Hematopoietic multipotent progenitor cell treated with erythropoietin and hydrocortisone succinate and interleukin-3 and kit ligand, for 15 days (in vitro differentiated cells): ENCODE measurements at places on chromosomes 11 and 22.

- no peak for DNase-seq
Measured at GRCh38 chr11:27031754-27032153, 8.9 kb upstream of the BBOX1 start.

DNA sequence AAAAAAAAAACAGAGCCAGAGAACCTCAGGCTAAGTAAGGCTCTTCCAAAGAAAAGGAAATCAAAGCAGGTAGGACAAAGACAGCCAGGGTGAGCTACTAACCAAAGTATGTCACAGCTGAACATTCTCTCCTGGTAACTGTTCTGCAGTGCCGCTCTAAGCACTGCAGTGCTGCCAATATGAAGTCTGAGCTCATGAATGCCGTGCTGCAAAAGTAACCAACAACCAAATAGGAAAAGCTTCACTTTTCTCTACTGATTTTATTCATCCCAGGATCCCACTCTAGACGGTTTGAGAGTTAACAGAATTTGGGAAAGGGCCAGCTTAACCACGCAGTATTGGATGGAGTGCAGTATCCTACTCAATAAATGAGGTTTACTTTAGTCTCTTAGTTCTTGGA lies 3.5 kb downstream of the SIK3 start:
- DNase-seq, result peak; percentile 6

GRCh38 chr22:28815729-28816128 lies 15.4 kb upstream of the XBP1 start:
- no peak for DNase-seq

DNA sequence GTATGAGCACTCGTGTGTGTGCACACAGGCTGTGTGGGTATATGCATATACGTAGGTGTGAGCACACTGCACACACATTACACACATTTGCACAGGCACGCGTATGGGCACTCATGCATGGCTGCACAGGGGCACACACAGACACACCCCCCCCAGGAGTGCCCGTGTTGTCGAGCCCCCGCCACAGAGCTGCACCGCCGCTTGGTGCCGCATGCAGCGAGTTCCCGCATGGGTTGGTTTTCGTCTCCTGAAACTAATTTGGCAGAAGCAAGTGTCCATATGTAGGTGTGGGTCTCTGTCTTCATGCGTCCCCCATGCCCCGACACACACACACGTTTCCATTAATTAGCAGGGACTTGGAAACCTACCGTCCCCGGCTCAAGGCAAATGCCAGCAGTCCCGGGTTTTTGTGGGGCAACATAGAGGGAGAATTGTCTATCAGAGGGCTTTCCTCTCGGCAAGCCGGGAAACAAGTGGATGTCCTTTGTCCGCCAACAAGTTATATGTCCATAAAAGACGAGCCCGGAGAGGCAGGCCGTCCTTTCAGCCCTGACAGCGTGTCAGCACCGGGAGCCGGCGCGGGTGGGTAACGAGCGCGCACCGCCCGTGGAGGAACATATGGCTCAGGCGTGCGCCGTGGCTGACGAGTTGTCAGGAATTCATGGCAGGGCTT lies 1291.7 kb downstream of the BRD1 start:
- no peak for DNase-seq

GRCh38 chr11:87339416-87339815 lies 301.7 kb downstream of the TMEM135 start:
- no peak for DNase-seq

DNA sequence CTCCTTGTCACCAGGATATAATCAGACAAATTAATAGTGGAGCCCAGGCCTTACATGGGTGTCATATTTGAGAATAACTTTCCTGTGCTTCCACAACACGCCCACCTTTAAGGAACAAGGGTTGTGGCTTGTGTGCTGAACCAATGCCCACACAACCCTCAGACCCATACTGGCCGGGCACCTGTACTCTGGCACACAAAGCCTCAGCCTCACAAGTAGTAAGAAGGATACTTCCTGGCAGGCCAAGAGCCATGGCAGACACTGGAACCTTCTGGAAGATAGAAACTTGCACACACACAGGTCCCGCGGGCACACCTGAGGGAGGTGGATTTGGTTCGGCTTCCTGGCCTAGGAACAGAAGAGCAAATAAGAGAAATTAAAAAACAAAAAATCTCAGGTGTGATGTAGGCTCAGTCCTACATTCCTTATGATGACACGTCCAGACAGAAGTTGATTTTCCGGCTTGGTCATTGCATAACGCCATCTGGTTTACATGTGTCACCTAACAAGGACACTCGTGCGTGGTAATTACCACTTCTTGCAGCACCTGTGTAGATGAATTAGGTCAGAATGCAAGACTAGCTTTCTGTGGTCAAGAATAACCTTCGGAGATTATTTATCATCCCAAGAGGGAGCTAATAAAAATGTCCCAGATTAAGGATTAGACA lies 5.8 kb upstream of the BRD1 start:
- DNase-seq, result no peak

GRCh38 chr11:17721242-17721999 lies 2.0 kb downstream of the MYOD1 start:
- no peak for DNase-seq

- DNase-seq, result no peak
Measured at GRCh38 chr11:131522851-131523250, 152.4 kb downstream of the NTM start.

DNA sequence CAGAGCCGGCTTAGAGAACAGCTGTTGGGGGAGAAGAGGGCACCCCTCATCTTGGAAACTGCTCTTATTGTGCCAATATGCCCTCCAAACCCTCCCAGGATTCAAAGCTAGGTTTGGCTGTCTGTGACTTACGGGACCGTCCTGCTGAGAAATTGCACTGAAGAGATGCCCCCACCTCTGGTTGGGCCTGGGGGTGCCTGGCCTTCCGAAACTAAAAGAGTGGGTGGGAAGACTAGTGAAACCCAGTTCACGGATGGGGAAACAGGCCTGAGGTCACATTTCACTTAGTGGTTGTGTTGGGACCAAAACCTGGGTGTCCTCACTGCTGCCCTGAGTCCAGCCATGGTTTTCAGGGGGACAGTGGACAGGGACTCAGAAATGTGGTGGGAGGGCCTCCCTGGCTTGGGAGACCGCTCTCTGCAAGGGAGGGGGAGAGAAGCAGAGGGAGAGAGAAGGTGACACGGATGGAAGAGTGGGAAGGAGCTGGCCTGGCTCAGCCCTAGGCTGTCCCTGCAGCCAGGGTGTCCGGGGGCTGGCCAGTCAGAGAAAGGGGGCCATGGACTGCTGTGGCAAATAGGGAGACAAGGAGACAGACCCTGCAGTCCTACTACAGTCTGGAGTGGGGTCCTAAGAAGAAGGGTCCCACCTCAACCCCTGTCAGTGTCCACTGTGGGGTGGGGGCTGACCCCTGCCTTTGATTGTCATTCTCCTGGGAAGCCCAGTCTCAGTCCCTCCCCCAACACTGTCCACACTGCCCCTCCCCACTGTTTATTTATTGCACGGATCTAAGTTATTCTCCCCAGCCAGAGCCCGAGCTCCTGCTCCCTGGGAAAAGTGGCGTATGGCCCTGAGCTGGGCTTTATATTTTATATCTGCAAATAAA lies 13.6 kb downstream of the MAFF start:
- no peak for DNase-seq

GRCh38 chr11:95556011-95556341 lies 233.6 kb downstream of the FAM76B start:
- DNase-seq, result no peak

GRCh38 chr11:120028897-120029258 lies 109.0 kb downstream of the TRIM29 start:
- no peak for DNase-seq

- no peak for DNase-seq
Measured at GRCh38 chr11:63448646-63449045, 42.3 kb downstream of the PLAAT5 start.

DNA sequence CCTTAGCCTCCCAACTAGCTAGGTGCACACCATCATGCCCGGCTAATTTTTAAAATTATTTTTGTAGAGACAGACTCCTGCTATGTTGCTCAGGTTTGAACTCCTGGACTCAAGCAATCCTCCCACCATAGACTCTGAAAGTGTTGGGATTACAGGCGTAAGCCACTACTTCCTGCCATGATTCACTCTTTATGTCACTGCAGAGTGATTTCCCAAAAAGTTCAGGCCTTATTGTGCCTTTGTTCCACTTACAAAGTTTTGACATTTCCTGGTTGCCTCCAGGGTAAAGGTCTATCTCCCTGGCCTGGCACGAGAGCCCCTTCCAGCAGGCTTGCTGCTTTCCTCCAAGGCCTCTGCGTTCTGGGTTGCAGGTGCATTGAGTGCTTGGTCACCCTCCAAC lies 44.6 kb upstream of the RIC3 start:
- no peak for DNase-seq

GRCh38 chr11:117907276-117908108 lies 21.7 kb downstream of the TMPRSS13 start:
- DNase-seq, result peak; percentile 90

DNA sequence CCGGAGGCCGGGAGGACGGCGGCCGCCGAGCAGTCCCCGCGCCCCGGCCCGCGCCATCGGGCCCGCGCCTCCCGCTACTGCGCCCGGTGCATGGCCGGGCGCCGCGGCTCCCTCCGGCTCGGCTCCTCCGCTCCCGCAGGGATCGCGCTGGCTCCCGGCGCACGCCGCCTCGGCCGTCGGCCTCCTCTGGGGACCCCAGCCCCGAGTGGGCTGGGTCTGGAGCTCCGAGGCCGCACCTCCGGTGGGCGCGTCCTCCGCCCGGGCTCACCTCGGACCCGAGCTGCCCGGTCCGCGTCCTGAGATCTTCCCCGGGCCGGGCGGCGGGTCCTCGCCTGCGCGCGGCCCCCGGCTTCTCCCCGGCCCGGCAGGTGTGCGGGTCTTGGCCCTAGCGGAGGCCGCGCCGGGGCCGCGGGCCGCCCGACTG lies 251 bp downstream of the SHISA8 start:
- DNase-seq, result no peak

DNA sequence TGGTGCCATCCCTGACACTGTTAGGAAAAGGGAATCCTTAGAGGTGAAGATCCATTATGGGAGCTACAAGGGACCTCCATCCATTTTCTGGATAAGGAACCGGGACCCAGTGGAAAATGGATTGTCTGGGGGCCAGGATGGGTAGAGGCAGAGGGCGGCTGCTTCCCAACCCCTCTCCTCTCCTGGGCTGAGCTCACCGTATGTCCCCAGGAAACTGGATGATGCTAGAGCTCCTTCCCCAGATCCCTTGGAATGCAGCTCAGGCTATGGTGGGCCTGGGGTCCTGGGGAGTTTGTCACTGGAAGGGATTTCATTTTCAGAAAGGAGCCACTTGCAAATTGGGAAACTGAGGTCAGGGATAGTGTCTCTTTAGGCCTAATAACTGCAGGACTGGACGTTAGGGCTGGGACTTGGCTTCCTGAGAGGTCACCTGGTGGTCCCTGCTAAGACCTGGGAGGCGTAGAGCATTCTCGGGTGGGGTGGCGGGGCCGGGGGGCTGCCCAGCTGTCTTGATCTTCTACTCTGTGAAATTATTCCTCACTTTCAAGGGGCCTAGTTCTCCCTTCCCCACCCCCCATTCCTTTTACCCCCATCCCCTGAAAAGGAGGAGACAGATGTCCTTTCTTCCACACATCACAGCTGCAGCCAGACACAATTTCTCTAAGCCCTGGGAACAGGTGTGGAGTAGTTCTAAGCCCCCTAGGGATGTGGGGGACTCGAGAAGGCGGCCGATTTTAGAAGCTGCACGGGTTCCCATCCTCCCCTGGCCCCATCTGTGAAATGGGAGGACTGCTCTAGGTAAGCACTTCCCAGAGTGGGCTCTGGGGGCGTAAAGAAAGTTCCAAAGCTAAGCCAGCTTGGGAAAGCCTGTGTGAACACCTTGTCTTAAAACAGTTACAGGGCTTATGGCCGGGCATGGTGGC lies 99.8 kb downstream of the PKNOX2 start:
- DNase-seq, result no peak

GRCh38 chr11:63767565-63768236 lies 874 bp downstream of the ZFTA start:
- no peak for DNase-seq
